ENCODE measurements at places on chromosomes 3 and 15. TPM values are rescaled to one million over a fixed set of nuclear protein-coding genes. Genes with fewer than 3 reads are reported as not detected.

- H3K4me1 ChIP-seq = peaks cover 5% of the 10 kb centered on the region
- no peaks in the 10 kb centered on the region for H3K36me3 ChIP-seq
- H3K4me3 ChIP-seq = no peak overlapping the region
- DNase-seq = no peak
- H3K27me3 ChIP-seq = no peaks in the 10 kb centered on the region
Measured at GRCh38 chr3:143536817-143537535, 311.3 kb downstream of the SLC9A9 start.

GRCh38 chr3:81550415-81550814 lies 211.0 kb downstream of the GBE1 start:
- H3K27me3 ChIP-seq = no peaks in the 10 kb centered on the region
- H3K4me1 ChIP-seq = peaks cover 56% of the 10 kb centered on the region
- H3K27ac ChIP-seq = peak overlapping the region; percentile 4
- peaks cover 16% of the 10 kb centered on the region for H3K36me3 ChIP-seq
- peak; percentile 3 for DNase-seq

GRCh38 chr3:21049334-21050062 lies 701.5 kb downstream of the ZNF385D start:
- H3K4me3 ChIP-seq = peak overlapping the region; percentile 35
- no peaks in the 10 kb centered on the region for H3K36me3 ChIP-seq
- no peaks in the 10 kb centered on the region for H3K27me3 ChIP-seq

Gene GPR156
- 0.26 TPM for total RNA-seq

DNA sequence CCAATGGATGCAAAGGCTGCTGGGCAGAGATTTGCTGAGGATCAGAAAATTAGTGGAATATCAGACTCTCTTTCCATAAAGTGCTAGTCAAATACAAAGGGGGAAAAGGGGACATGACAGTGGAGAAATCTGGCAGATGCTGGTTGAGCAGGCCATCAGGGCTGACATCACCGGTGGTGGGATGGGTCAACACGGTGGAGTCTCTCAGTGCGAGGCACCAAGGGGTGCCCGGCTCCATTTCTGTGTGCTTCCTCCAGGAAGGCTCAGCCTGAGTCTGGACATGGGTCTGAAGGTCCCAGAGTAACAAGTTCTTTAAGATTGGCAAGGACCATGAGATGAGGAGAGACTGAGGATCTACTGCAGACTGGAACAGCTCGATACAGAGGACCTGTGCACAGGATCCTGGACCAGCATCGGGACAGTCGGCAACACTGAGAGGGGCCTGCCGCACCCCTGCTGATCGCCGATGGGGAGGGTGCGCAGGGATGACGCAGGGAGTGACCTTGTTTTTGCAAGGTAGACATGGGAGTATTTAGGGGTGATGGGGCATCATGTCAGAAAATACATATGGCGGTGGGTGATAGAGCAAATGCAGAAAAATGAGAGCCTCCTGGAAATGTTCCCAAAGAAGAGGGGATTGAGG lies 92.7 kb downstream of the SEC22A start:
- no peak overlapping the region for H3K4me3 ChIP-seq
- peaks cover 59% of the 10 kb centered on the region for H3K27me3 ChIP-seq
- H3K36me3 ChIP-seq = no peaks in the 10 kb centered on the region
- H3K4me1 ChIP-seq = peaks cover 11% of the 10 kb centered on the region

DNA sequence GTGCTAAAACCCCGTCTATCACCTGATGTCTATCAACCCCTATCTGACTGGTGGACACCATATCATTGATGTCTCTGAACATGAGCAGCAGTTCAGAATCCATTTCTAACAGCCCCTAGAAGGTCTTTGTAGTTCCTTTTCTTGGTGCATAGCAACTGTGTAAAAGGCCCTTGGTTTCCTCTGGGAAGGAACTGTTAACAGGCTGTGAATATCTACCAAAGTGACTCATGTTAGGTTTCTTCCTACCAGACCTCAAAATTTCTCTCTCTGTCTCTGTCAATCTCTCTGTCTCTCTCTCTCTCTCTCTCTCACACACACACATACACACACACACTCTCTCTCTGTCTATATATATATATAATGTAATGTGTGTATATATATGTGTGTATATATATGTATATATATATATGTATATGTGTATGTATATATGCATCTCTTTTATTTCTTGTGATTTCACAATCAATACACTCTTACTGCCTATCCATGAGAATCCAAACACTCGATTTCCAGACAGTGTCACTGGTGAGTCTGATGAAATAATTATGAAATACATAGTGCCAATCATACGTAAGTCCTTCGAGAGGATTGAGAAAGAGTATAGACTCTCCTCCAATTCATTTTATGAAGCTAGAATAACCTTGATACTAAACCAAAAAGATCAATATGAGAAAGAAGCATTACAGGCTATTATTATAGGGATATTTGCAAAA lies 335.9 kb upstream of the SLCO3A1 start:
- H3K27me3 ChIP-seq = peaks cover 2% of the 10 kb centered on the region
- peak; percentile 32 for DNase-seq
- H3K4me3 ChIP-seq = peak overlapping the region; percentile 11
- H3K27ac ChIP-seq = peak overlapping the region; percentile 77
- H3K36me3 ChIP-seq = no peaks in the 10 kb centered on the region

DNA sequence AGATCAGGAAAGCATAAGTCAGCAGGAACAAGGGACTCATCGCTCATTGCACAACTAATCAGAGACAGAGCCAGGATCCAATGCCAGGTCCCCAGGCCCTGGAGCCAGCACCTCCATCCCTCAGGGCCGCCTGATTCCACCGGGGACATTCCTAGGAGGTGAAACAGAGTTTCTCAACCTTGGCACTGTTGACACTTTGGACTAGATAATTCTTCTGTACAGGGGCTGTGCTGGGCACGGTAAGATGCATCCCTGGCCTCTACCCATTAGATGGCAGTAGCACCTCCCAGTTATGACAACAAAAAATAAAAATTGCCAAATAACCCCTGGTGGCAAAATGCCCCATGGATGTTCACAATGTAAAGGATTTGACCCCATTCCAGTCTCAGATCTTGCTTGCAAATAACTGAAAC lies 127.7 kb downstream of the MTHFS start:
- no peaks in the 10 kb centered on the region for H3K36me3 ChIP-seq
- H3K27ac ChIP-seq = no peak overlapping the region
- H3K4me1 ChIP-seq = peaks cover 10% of the 10 kb centered on the region
- DNase-seq = peak; percentile 9
- H3K4me3 ChIP-seq = no peak overlapping the region

GRCh38 chr3:55823001-55823400 lies 335.9 kb upstream of the WNT5A start:
- no peaks in the 10 kb centered on the region for H3K36me3 ChIP-seq
- no peaks in the 10 kb centered on the region for H3K27me3 ChIP-seq
- no peak for DNase-seq
- H3K4me3 ChIP-seq = no peak overlapping the region
- H3K4me1 ChIP-seq = no peaks in the 10 kb centered on the region

GRCh38 chr15:70504299-70504951 lies 258.9 kb downstream of the UACA start:
- H3K4me1 ChIP-seq = peaks cover 58% of the 10 kb centered on the region
- no peaks in the 10 kb centered on the region for H3K36me3 ChIP-seq
- no peak overlapping the region for H3K27ac ChIP-seq
- peaks cover 14% of the 10 kb centered on the region for H3K27me3 ChIP-seq
- H3K4me3 ChIP-seq = 0 out of 2 replicates have a peak overlapping the region, but pooled peaks have one; percentile 20

DNA sequence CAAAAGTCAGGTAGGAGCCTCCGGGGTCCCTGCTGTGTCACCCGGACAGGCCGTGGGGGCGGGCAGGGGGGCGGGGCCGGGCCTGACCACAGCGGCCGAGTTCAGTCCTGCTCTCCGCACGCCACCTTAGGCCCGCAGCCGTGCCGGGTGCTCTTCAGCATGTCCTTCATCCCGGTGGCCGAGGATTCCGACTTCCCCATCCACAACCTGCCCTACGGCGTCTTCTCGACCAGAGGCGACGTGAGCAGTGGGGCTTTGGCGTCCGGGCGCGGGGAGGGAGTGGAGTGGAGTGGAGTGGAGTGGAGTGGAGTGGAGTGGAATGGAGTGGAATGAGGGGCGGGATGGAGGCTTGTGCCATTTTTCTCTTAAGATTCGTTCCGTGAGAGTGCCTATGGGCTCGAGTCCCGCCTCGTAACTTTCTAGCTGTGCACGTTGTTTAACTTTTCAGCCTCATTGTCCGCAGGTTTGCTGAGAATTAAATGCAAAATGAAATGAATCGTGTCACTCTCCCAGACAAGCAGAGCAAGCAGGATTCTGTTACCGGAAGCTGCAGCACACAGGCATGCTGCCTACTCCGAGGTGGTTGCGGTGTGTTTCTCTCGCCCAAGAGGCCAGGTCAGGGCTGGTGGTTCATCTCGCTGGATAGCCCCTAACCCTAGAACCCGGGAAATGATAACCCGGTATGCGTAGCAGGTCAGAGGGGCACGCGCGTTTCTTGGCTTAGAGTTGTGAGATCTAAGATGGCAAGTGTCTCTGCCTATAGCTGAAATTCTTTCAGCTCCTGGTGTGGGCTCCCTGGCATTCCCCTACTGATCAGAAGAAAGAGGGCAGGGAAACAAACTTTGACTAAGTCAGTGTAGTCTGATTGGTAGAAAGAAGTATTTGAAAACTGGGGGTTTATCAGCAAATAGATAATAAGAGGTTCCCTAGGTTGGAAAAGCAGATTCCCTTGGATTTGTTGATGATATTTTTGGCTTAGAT lies at the start of gene FAH:
FAH (plus strand) TSS at position 104 of the 981 bp plus-strand sequence; CDS start at position 160, 56 bp downstream.
- H3K36me3 ChIP-seq = peaks cover 12% of the 10 kb centered on the region
- peak within 1 kb of the TSS; percentile 93 for H3K27ac ChIP-seq
- peak within 1 kb of the TSS; percentile 94 for H3K4me3 ChIP-seq
- H3K27me3 ChIP-seq = 0 out of 2 replicates have a peak, but pooled peaks cover under 1% of the 10 kb centered on the region

- H3K4me3 ChIP-seq = no peak overlapping the region
- H3K27ac ChIP-seq = no peak overlapping the region
- DNase-seq = no peak
Measured at GRCh38 chr3:40304352-40304751, 5.2 kb upstream of the EIF1B start.

Gene COX17
- total RNA-seq = 33.8 TPM

DNA sequence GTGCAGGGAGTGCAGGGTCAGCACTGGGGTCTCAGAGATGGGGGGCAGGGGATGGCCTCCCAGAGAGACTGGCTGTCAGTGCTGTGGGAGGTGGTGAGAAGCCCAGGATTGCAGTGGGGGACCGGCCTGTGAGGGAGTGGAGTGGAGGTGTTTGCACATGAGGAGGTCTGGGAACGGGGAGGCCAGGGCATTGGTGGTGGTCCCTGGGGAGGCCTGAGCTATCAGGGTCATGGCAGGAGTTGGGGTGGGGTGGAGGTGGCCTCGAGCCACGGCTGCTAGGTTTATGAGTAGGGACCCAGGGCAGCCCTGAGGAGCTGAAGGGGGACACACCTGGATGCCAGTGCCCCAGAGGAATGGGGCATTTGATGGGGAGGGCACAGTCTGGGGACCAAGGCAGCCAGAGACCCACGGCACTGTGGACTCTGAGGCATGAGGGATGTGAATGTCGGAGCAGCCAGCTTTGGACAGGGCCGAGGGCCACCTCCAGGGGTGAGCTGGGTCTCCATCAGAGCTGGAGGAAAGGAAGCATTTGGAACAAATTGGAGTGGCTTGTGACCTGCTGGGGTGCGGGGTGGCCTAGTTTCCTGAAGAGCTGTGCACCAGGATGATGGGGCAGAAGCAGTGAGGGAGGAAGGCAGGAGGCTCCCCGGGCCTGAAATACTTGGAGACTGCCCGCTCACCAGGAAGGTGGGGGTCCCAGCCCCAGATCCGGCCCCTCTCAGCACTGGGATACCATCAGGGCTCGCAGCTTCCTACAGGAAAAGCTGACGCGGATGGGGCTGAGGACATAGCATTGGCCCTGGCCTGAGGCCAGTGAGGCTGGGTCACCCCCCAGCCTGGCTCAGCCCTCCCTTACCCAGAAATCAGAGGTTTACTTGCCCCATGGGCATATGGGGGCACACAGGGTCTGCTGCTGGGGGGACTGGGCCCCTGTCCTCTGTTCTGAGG lies 9.5 kb upstream of the CSPG4 start:
- H3K4me3 ChIP-seq = no peak overlapping the region
- H3K36me3 ChIP-seq = no peaks in the 10 kb centered on the region
- no peak for DNase-seq
- H3K27ac ChIP-seq = peak overlapping the region; percentile 97

Gene NUP210
- total RNA-seq = 0.46 TPM

DNA sequence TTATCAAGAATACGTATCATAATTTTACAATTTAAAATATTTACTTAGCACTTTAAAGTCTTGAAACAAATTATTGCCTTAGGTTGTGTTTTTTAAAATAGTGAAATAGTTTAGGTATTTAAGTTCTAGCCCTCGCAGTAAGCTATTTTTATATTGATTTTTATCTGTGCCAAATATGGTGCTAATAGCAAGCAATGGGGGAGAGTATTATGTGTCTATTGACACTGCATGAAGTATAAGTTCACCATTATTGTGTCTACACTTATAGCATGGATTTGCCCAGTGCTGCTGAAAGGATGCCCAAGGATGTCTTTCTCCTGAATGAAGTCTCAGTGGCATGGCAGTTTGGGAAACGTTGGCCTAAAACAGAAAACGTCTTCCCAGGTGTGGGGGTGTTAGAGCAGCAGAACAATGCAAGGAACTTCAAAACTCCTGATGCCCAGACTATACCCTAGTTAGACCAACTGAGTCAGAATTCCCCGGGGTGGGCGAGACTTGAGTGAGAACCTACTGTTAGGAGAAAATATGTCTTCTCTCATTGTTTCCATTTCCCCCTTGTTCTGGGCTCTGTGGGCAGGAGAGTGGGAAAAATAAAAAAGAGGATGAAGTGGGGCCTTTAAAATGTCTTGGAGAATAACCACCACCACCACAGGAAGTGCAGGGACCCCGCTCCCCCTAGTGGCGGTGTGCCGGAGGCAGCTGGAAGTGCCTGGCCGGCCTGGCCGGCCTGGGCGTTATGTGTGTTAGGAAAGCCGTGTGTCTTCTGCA lies 104.2 kb upstream of the SLC7A14 start:
- DNase-seq = peak; percentile 28
- no peak overlapping the region for H3K4me3 ChIP-seq
- peak overlapping the region; percentile 58 for H3K27ac ChIP-seq
- H3K36me3 ChIP-seq = no peaks in the 10 kb centered on the region
- H3K27me3 ChIP-seq = no peaks in the 10 kb centered on the region

GRCh38 chr15:61997786-61998185 lies 62.5 kb downstream of the VPS13C start:
- H3K36me3 ChIP-seq = peaks cover 26% of the 10 kb centered on the region
- no peak overlapping the region for H3K27ac ChIP-seq
- no peak overlapping the region for H3K4me3 ChIP-seq
- no peaks in the 10 kb centered on the region for H3K27me3 ChIP-seq

Gene ASTE1
- total RNA-seq = 3.2 TPM

GRCh38 chr3:119783255-119783654 lies 1.4 kb downstream of the NR1I2 start:
- H3K27ac ChIP-seq = no peak overlapping the region
- no peaks in the 10 kb centered on the region for H3K36me3 ChIP-seq
- peaks cover 7% of the 10 kb centered on the region for H3K27me3 ChIP-seq
- no peak for DNase-seq
- H3K4me1 ChIP-seq = no peaks in the 10 kb centered on the region
- no peak overlapping the region for H3K4me3 ChIP-seq

Gene MUC20
- total RNA-seq = 0.51 TPM

DNA sequence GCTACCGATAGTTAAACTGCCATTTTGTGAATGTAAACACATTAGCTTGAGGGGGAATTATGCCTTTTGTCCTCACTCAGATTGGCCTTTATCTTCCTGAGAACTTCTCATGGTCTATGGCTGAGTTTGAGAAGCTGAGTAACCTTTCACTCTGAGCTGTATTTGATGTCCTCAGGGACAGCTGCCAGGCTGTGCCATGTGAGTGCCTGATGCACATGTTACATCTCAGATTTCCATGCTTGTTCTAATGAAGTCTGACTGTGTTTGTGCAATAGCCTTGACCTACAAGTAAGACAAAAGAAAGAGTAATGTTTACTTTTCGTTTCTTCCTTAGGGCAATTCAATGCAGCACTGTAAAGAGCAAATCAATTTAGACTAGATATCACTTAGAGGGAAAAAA lies 44.1 kb upstream of the ARL6 start:
- H3K36me3 ChIP-seq = no peaks in the 10 kb centered on the region
- no peak overlapping the region for H3K27ac ChIP-seq
- no peaks in the 10 kb centered on the region for H3K27me3 ChIP-seq
- no peak overlapping the region for H3K4me3 ChIP-seq
- DNase-seq = no peak
- H3K4me1 ChIP-seq = no peaks in the 10 kb centered on the region

Measured in HFFc6 (cell line).